ENCODE measurements at places on chromosomes 12 and 14. TPM values are rescaled to one million over a fixed set of nuclear protein-coding genes. Genes with fewer than 3 reads are reported as not detected.

- H3K4me1 ChIP-seq, result no peaks in the 10 kb centered on the region
- H3K4me3 ChIP-seq, result no peak overlapping the region
- H3K36me3 ChIP-seq, result no peaks in the 10 kb centered on the region
- H3K27ac ChIP-seq, result no peak overlapping the region
- H3K27me3 ChIP-seq, result no peaks in the 10 kb centered on the region
Observed at GRCh38 chr12:88778064-88778463, 197.8 kb upstream of the KITLG start.

- no peak for DNase-seq
- no peaks in the 10 kb centered on the region for H3K36me3 ChIP-seq
- no peak overlapping the region for H3K4me3 ChIP-seq
- H3K27ac ChIP-seq, result no peak overlapping the region
- H3K27me3 ChIP-seq, result no peaks in the 10 kb centered on the region
Observed at GRCh38 chr14:48914382-48914781, 671.8 kb downstream of the RPS29 start.

DNA sequence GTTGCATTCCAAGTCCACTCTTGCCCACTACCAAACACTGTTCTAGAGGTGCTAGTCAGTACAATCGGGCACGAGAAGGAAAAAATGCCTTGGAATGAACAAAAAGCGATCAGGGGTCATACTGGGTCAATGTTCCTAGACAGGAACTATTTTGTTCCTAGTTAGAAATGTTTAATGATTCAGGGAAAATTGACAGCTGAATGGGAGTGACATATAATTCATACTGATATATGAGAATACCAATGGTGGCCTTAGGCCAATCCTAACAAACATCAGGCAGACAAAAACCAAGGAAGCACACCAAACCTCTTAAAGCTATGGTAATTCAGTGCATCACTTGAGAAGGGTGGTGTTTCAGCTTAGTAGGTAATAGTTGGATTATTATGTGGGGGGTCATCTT, 51.1 kb downstream of the ANAPC7 start:
- peaks cover 13% of the 10 kb centered on the region for H3K4me1 ChIP-seq
- peaks cover 23% of the 10 kb centered on the region for H3K36me3 ChIP-seq
- no peak overlapping the region for H3K27ac ChIP-seq

DNA sequence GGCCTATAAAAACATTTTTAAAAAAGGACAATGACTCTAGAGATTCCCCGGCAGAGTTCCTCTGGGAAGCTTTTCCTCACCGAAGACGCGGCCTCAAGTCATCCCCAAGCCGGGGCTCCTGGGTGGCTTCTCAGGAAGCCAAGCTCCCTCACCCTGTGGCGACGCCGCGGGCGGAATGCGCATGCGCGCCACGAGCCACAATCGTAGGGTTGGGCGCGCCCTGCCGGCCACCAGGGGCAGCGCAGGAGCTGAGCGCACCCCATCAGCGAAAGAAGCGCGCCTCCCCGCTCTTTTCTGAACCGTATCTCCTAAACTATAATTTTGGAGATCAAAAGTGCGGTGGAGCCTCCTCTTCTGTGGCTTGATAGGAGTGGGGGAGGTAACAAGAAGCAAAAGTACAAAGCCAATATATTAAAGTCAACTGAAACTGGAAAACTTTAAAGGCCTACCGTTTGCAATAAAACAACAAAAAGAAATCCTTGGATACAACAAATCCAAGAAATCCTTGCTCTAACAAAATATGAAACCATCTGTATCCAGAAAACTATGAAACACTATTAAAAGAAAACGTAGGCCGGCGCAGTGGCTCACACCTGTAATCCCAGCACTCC, 17.4 kb upstream of the CHFR start:
- H3K27me3 ChIP-seq, result peaks cover 21% of the 10 kb centered on the region
- DNase-seq, result peak; percentile 89
- H3K4me1 ChIP-seq, result peaks cover 22% of the 10 kb centered on the region
- H3K27ac ChIP-seq, result no peak overlapping the region
- no peaks in the 10 kb centered on the region for H3K36me3 ChIP-seq

VRTN gene
- not detected for total RNA-seq

C1QL4 gene
- not detected for total RNA-seq

OAS2 gene
- total RNA-seq, result 96.4 TPM

Data from lower lobe of right lung (tissue), 2 donors.